ENCODE measurements at places on chromosomes 16 and 17. TPM values are rescaled to one million over a fixed set of nuclear protein-coding genes. Genes with fewer than 3 reads are reported as not detected.

DNA sequence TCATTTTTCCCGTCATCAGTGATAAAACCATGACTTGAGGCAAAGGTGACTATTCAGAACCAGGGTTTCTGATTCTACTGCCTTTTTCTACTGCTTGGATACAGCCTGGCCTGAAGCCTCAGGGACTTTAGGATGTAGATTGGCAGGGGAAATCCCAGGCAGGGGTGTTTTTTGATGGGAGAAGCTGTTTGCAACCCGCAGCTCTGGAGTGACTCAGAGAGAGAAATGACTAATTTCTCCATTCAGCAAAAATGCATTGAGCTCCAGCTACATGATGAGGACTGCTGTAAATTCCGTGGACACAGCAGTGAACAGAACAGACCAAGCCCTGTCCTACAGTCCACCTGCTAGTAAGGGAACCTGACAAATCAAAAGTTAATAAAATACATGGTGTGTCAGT, 560.6 kb downstream of the CDH13 start:
- no peak overlapping the region for H3K4me3 ChIP-seq
- H3K27ac ChIP-seq = no peak overlapping the region
- H3K27me3 ChIP-seq = no peaks in the 10 kb centered on the region
- no peaks in the 10 kb centered on the region for H3K36me3 ChIP-seq

DNA sequence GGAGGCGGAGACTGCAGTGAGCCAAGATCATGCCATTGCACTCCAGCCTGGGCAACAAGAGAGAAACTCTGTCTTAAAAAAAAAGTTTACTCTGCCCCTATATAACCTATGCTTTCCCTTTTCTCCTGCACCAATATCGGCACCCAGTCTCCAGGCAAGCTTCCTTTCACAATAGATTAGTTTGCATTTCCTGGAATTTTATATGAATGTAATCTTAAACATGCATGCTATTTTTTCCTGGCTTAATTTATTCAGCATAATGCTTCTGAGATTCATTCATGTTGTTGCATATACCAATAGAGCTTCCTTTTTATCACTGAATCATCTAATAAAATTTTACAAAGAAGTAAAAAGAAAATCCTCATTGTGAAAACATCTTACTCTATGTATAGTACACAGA, 59.4 kb downstream of the USP32 start:
- no peak overlapping the region for H3K27ac ChIP-seq
- no peak overlapping the region for H3K4me3 ChIP-seq
- peaks cover 6% of the 10 kb centered on the region for H3K36me3 ChIP-seq

DNA sequence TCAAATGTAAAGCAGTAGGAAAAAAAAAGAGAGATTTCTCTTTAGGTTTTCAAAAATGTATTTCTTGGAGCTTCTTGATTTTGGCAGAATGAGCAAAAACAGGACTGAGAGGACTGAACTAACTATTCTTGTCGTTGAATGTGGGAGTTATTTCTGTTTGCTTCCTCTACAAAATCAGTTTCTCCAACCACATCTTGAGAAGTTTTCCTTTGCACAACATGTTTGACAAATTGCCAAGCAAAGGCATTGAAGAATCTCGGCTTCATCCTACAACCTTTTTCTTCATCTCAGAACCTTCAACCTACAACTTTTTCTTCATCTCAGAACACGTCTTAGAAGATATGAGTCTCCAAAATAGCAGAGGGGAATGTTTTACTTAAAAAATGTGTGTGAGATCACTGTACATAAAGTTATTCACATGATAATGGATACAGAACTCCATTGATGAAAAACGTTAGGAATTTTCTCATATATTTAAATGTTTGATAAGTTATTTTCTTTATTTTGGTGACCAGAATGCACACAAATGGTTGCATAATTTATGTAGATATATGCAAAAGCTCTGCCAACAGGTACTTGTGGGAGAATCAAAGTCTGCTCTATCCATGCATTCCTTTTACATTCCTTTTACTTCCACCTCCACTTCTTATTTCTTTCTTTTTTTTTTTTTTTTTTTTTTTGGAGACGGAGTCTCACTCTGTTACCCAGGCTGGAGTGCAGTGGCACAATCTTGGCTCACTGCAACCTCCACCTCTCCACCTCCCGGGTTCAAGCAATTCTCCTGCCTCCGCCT, 370.0 kb downstream of the KCNJ2 start:
- no peak overlapping the region for H3K27ac ChIP-seq
- H3K36me3 ChIP-seq = no peaks in the 10 kb centered on the region
- H3K4me1 ChIP-seq = no peaks in the 10 kb centered on the region
- H3K4me3 ChIP-seq = no peak overlapping the region
- no peaks in the 10 kb centered on the region for H3K27me3 ChIP-seq
- DNase-seq = no peak

- H3K4me1 ChIP-seq = peaks cover 43% of the 10 kb centered on the region
- H3K36me3 ChIP-seq = no peaks in the 10 kb centered on the region
- DNase-seq = peak; percentile 57
- no peaks in the 10 kb centered on the region for H3K27me3 ChIP-seq
- peak overlapping the region; percentile 73 for H3K4me3 ChIP-seq
- peak overlapping the region; percentile 91 for H3K27ac ChIP-seq
Measured at GRCh38 chr16:46789499-46790414, 41.2 kb downstream of the C16orf87 start.

DNA sequence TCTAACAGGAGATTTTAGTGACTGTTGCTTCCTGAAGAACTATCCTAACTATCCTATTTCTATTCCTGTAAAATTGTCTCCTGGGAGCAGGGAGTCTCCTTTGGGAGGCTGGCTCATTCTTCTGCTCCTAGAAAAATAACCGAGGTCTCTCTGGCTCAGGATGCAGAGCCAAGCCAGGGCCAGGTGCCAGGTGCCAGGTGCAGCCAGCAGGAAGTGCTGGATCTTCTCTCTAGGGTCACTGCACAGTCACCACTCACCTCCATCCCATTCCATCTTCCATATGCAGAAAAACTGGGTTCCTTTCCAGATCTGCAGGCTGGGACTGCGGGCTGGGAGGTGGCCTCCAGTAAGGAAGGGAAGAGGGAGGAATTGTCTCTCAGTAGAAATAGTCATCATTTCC, 3.8 kb upstream of the TMC7 start:
- no peak overlapping the region for H3K4me3 ChIP-seq
- H3K27me3 ChIP-seq = peaks cover 2% of the 10 kb centered on the region
- no peak overlapping the region for H3K27ac ChIP-seq
- no peak for DNase-seq

GRCh38 chr16:88351491-88352101, 31.2 kb upstream of the ZNF469 start:
- H3K27ac ChIP-seq = no peak overlapping the region
- H3K4me1 ChIP-seq = no peaks in the 10 kb centered on the region
- H3K36me3 ChIP-seq = no peaks in the 10 kb centered on the region
- no peaks in the 10 kb centered on the region for H3K27me3 ChIP-seq

Gene RAB11FIP4
- 15.8 TPM for polyA plus RNA-seq

Gene CSH1
- not detected for polyA plus RNA-seq

Measured in GM12878 (cell line).